ENCODE measurements at places on chromosomes 16 and 17.

DNA sequence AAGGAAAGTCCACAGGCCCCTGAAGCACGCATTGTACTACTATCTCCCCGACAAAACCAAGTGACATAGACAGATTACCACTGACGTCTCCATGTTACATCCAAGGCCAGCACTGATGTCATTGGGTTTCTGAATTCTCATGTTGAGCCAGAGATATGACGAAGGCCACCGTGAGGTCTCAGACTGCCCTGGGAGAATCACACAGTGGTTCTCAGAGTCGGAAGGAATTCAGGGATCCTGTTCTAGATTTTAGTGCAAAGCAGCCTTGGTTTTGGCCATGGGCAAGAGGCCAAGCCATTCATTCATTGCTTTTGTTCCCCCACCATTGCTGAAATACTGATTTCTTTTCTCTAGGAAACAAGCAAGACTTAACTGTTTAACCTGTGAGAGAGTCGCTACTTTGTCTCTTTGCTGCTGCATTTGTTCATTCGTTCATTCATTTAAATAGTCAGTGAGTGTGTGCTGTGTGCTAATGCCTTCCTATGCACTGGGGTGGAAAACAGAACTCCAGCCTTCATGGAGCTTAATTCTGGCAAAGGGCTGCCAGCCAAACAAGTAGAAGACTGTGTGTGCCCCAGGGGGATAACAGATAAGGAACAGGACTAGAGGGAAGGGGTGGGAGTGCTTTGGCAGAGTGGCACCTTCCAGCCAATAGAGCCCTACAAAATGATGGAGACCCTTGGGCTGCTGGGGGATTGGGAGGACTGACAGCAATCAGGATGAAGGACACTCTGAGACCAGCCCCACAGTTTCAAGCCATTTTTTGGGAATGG lies 222.3 kb downstream of the MSI2 start:
- no peak for DNase-seq

DNA sequence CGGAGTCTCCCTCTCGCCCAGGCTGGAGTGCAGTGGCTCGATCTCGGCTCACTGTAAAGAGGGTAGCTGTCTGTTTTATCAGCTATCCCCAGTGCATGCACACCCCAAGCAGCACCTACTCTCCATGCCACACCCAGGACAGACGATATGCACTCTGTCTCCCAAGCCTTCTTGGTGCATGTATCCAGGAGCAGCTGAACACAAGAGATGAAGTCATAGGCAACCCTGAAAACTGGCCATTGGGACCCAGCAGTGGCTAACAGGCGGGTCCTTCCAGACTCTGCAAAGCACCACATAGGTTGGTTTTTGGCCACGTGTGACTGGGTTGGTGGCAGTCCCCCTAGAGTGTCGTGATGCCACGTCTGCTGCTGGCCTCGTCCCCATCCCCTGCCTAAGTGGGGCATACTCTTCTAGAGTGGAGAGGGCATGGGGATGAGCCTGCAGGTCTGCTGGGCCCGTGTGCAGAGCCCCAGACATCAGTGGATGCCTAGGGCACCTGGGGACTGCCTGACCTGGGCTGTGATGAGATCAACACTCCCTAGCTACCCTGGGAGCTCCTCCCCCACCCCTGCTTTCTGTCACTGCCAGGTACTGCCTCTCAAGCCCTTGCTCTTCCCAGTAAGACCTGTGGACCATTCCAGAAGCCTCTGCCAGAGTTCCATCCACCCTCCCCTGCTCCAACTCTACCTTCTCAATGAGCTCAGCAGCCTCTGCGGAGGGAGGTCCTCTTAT lies 9.3 kb downstream of the PDE6G start:
- no peak for DNase-seq

GRCh38 chr16:31875928-31876547 lies 2.4 kb downstream of the ZNF267 start:
- DNase-seq, result no peak

DNA sequence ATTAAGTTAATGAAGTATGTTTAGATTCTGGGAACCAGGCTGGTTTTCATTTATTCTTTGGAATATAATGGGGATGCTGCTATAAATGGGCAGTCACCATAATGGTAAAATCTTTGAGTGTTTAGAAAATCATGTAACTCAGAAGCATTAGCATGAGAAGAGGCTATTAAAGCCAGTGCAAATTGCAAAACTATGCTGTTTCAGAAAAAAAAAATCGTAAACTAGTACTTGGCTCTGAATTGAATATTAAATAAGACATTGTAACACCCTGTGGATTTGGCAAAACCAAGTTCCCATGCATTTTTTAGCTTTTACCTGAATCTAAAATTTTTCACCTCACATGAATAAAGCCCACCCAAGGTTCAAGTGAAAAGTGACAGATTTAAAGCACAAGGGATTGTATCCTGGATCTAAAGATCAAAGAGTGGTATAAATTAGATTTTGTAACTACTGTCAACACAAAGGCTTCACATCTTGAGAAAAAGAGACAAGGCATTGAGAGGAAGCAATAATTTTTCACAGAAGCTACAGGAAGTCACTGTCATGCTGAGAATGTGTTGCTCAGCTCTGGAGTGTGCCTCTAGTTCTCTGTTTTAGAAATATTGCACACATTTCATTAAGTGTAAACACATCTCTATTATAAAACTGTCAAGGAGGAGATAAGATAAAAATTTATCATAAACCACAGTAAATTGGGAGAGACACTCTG lies 142.2 kb downstream of the ABCA8 start:
- DNase-seq, result no peak

GRCh38 chr17:11980813-11981212 lies 16.5 kb downstream of the ZNF18 start:
- DNase-seq, result no peak

Measured in substantia nigra (tissue), 51 donors.